ENCODE measurements at places on chromosomes 7 and 10. TPM values are rescaled to one million over a fixed set of nuclear protein-coding genes. Genes with fewer than 3 reads are reported as not detected.

- peaks cover 7% of the 10 kb centered on the region for H3K4me1 ChIP-seq
- H3K4me3 ChIP-seq: no peak overlapping the region
- no peaks in the 10 kb centered on the region for H3K36me3 ChIP-seq
- H3K27me3 ChIP-seq: no peaks in the 10 kb centered on the region
Observed at GRCh38 chr10:70649526-70649925, 22.8 kb upstream of the ADAMTS14 start.

DNA sequence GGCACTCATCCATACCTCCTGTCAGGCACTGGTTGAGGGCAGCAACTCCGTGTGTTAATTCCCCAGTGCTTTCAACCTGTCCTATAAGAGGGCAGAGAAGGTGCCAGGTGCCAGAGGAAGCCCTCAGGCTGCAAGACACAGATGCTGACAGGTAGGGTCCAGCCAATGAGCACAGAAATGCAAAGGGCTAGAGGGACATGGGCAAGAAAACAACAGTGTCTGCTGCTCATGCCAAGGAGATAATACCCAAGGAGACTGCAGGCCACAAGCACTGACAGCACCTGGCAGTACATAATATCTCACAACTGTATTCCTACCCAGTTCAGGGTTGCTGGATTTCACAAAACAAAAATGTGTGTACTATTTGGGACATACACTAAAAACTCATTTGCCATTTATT lies 38.4 kb upstream of the TM9SF3 start:
- no peak overlapping the region for H3K27ac ChIP-seq
- DNase-seq: no peak
- no peak overlapping the region for H3K4me3 ChIP-seq
- H3K27me3 ChIP-seq: no peaks in the 10 kb centered on the region

DNA sequence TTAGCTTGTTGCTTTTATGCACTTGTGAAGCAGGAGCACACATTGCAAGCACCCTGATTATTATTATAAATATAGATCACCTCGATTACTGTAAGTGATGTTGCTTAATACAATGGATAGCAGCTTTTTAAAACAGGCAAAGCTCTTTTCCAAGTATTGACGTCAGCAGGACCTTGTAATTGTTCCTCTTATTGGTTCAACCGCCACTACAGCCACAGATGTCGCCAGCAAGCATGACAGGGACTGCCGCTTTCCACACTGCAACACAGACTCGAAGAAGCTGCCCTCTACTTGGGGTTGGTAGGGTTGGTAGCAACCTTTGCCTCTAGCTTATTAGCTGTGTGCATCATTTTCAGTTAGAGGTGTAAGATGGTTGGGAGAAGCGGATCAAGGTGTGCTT lies 167.6 kb downstream of the ZNF365 start:
- no peaks in the 10 kb centered on the region for H3K36me3 ChIP-seq
- no peak overlapping the region for H3K4me3 ChIP-seq
- H3K4me1 ChIP-seq: peaks cover 4% of the 10 kb centered on the region
- DNase-seq: no peak
- H3K27ac ChIP-seq: no peak overlapping the region

DNA sequence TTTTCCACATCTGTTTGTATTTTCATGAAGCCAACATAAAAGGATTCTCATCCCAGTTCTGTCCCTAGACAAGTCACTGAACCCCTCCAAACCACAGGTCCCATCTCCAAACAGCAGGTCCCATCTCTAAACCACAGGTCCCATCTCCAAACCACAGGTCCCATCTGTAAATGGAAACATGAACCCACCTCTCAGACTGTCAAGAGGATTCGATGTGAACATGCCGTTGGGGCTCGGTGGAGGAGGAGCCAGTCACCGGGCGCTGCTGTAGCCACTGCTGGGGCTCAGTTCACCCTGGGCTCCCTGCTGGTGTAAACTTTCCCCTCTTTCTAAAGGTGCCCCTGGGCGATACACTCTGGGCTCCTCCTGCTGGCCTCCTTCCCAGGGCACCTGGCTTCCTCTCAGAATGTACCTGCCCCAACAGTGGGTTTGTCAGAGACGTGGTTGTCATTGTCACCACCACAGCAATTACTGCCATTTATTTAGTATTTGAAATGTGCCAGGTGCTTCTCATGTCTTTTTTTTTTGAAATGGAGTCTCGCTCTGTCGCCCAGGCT lies 13.0 kb downstream of the LHPP start:
- H3K27me3 ChIP-seq: no peaks in the 10 kb centered on the region
- H3K4me3 ChIP-seq: no peak overlapping the region
- DNase-seq: no peak
- no peak overlapping the region for H3K27ac ChIP-seq
- no peaks in the 10 kb centered on the region for H3K36me3 ChIP-seq
- no peaks in the 10 kb centered on the region for H3K4me1 ChIP-seq

The SDK1 gene
- total RNA-seq: 16.7 TPM

The ITIH5 gene
- 20.4 TPM for total RNA-seq

DNA sequence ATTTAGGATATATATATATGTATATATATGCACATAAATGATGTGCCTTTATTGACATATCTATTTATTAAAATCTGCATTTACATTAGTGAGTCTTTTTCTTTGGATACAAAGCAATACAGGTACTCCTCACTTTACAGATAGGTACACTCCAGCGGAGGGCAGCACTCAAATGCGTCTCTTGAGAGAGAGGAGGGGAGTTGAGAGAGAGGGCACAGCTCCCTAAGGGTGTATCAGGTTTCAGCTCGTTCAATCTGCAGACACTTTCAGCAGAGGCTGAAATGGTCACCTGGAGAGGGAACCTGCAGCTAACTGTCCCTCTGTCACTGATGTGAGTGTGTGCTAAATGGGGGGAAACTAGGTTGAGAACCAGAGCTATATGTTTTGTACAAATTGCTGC lies 21.5 kb downstream of the C10orf53 start:
- DNase-seq: no peak
- H3K4me3 ChIP-seq: no peak overlapping the region
- H3K36me3 ChIP-seq: no peaks in the 10 kb centered on the region
- H3K27ac ChIP-seq: no peak overlapping the region

Measured in vagina (tissue), 2 donors.